ENCODE measurements at places on chromosomes 4 and X. TPM values are rescaled to one million over a fixed set of nuclear protein-coding genes. Genes with fewer than 3 reads are reported as not detected.

DNA sequence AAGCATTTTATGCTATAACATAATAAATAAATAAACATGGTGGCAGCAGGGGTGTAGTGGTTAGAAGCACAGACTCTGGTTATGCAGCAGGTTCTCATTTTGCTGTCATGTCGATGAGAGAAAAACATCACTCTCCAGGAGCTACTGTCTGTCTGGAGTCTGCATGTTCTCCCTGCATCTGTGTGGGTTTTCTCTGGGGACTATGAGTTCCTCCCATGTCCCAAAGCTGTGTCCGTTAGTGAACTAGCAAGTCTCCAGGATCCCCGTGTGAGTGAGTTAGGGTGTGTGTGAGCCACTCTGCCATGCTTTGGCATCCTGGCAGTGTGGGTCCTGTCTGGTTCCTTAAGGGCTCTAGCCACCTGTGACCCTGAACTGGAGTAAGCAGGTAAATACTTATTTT, 585.6 kb upstream of the AGA start:
- DNase-seq = no peak

DNA sequence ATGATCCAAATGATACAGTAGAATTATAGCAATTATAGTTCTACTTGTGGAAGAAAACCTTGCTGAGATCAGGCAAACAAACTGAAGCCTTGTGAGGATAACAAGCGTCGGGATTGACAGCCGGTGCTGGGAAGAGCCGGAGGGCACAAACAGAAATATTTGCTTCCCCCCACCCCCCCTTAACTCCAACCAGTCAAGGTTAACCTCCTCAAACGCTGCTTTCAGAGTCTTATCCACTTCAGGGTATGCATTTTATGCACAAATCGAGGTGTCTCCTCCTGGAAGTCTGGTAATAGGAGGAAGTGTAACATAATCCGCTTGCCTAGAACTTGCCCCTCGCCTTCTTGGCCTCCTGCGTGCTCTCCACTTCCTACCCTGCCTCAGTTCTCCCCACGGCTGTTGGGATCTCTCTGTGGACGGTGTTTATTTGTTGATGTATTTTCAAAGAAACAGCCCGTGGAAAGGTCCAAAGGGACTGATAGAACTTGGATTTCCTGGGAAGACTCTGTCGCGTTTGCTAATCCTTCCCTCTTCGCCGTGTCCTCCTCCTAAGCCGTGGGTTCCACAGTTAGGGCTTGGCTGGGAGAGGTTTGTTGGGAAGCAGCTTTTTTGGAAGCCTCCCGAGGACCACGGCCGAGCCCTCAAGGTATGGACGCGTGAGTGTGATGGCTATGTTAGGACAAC, 4.1 kb upstream of the ARX start:
- DNase-seq = no peak

GRCh38 chrX:133745349-133745748, 240.0 kb downstream of the GPC3 start:
- DNase-seq = no peak

DNA sequence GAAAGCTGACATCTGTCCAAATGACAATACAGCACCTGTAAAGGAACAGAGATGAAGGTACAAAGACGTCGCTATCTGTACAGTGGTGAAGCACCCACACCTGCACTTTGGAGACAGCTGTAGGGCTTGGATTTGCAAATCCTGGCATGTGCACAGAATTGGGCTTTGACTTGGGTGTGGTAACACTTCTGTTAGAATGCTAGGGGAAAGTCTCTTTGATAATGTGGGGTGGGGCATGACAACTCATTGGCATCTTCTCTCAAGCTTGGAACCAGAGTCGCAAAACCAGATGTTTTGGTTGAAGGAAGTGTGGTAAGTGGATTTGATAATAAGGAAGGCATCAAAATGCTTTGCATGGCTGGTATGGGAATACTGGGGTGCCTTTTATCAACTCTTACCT, 55.5 kb downstream of the VCX3B start:
- DNase-seq = no peak

DNA sequence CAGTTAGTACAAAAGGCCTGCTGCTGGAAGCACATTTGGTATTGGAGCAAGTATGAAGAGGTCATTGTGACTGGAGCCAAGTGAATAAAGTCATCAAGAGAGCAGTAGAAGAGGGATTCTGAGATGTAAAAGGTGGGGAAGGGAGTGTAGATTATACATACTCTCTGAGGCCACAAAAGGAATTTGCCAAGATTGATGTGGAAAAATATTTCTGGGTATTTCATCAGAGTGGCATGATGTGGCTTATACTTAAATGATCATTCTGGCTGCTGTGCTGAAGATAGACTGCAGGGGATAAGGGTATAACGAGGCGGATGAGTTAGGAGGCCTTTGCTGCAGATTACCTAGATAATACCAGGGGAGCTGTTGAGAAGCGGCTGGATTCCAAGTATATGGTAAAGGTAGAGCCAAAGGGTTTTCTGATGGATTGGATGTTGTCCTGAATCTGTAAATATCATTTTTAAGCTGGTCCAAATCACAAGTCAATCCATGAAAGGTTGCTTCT, 231.8 kb upstream of the AGA start:
- DNase-seq = no peak

GRCh38 chrX:82081027-82081426, 879.1 kb downstream of the SH3BGRL start:
- no peak for DNase-seq

- no peak for DNase-seq
These were observed 81.6 kb upstream of the DKK2 start for GRCh38 chr4:107117726-107118125.

DNA sequence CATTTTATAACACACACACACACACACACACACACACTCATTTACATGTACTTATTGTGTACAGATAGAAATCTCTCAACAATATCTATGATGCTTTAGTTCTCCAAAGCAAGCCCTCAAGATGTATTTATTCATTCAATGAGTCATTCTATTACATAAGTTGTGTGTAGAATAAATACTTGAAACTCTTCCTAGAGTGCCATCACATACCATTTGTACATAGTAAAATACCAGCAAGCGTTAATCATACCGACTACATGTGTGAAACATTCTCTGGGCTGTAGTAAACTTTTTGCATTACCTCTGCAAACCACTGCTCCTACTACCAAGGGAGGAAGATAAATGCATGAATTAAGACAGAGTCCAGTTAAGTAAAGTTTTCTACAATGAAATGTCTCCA, 70.9 kb downstream of the EPHA5 start:
- no peak for DNase-seq

- no peak for DNase-seq
These were observed 132.4 kb downstream of the ENOX2 start for GRCh38 chrX:130770615-130771014.

Gene SERTM2
- 5.6 TPM for total RNA-seq

Gene KLKB1
- total RNA-seq = 1.2 TPM

Gene C4orf51
- not detected for total RNA-seq

Gene TSPAN5
- total RNA-seq = 14.2 TPM

Gene MYOZ2
- 0.47 TPM for total RNA-seq

Gene KCTD8
- total RNA-seq = 1.0 TPM
